Hematopoietic multipotent progenitor cell treated with erythropoietin and hydrocortisone succinate and interleukin-3 and kit ligand, for 6 days (in vitro differentiated cells): ENCODE measurements at places on chromosomes 5 and 9.

DNA sequence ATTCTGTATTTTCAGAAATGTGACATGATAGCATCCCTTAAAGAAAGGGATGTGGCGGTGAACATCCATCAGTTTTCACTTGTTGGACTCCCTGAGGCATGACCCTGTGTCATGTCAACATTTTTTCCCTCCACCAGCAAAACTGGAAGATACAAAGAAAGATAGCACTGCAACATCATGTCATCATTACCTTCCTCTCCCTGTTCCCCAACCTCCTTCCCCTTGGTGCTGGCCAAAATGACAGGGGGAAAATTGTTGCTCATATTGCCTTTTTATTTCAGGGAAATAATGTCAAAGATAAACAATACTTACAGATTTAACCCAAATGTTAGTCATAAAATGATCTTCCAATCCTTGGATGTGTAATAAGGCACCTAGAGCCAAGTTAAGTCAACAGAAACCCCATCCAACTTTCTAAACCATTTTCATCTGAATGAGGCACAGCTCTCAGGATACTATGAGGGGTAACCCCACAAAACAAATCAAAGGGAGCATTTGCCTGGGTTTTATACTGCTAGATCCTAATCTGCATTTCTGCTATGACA is 644.3 kb downstream of the ACTL7B start:
- DNase-seq, result no peak

DNA sequence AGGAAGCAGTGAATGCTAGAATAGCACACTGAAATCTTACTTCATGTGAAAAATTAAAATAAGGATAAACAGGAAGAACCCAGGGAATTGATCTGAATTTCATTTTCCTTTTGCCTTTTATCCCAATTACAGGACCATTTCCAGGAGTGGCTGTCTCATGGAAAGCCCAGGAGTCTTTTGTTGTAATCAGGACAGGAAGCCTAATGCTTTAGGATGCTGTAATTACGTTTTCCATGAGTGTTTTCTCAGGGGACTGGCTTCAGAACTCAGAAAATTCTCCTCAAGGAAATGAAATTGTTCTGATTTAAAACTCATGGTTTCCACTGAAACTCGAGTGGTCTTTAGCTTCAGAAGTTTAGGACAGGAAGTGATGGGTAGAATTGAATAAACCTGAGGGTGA is 56.6 kb upstream of the CAMK4 start:
- no peak for DNase-seq

DNA sequence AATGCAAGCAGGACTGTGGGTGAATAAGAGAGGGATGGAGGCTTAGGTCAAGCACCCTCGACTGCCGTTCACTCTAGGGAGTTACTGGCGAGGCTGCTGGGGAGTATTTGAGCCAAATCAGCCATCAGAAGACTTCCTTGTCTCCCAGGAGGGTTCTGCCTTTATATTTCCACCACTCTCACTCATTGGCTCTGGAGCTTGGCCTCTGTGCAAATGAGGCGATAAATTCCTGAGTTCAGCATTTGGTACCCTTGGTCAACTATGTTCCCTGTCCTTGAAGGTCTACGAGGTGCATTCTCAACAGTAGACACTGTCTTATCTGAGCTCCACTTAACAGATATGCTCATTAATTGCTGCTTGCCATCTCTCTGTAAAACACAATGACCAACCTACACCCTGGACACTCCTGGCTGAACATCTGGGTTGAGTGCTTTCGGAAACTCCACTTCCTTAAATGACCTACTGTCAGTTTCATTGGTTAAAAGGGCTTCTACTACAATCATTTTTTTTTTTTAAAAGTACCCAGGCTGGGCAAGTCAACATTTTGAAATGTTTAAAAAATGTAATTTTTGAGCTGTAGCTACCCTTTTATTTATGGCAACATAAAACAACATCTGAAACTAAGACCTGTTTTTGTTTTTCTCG is 153.2 kb downstream of the NTRK2 start:
- DNase-seq, result no peak

GRCh38 chr5:53882676-53883031 is 322.2 kb downstream of the NDUFS4 start:
- DNase-seq, result no peak

DNA sequence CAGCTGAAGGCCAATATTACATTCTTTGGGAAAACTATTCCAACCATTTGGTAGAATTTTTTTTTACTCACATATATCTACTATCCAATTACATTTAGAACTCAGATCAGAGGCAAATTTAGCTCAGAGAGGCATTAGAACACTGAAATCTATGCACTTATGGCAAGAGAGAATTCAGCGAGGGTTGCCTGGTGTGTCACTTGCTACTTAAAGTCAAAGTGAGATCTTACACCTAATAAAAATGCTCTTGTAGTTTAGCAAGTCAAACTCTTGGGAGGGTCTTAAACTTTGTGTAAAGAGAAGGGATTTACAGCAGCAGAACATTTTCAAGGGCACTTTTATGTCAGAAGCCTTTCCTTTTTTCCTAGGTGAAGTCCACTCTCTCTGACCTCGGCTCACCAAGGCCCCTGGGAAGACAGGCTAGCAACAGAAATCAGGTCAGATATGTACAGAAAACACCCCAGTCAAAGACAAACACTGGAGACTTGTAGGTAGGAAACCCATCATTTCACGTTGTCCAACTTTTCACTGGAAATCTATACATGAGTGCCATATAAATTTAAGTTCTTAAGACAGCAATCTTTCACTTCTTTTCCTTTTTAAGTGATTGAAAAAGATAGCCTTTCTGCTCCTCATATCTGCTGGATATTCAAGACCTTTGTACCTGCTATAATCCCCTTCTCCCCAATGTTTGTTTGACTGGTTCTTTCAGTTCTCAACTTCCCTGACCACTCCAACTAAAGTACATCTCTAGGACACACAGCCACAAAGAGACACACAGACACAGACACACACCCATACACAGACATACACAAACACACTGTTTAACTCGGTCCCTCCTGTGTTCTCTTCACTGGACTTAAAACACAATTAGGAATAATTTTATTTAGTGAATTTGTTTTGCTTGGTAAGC is 635.8 kb downstream of the PDE4D start:
- no peak for DNase-seq

- DNase-seq, result no peak
Measured at GRCh38 chr5:122507581-122507980, 195.5 kb downstream of the SNCAIP start.
